ENCODE measurements at places on chromosomes 3 and 15.

DNA sequence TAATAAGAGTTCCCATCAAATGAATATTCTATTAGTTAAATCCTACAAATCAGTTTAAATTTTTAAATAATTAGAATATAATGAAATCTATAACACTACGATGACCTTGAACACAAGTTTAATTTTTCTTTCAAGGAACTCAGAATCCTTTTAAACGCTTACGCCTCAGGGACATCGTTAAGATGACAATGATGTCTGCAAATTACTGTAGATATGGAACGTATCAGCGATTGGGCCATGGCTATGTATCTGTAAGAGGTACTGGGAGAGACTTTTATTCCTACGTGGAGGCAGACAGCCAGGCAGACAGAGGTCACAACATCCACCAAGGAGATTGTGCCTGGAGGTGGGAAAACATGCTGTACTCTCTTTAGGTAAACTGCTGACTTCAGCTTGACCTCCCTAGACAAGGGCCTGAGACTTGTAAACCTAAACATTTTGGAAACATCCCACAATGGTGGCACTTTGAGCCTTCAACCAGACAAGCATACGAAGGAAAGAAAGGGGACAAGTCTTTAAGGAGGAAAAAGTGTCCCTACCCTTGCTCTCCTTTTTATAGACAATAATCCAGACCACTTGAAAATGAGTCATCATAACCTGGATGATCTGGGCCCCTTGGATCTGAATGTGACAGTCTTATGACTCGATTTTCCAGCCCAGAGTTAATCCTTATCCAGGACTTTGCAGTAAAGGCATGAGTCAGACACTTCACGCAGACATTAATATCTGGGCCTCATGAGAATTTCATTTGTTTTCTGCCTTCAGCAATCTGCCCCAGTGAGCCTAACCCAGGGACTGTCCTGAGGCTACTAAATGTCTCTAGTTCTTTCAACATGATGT, 6.8 kb upstream of the LDHAL6B start:
- DNase-seq, result no peak

- no peak for DNase-seq
Observed at GRCh38 chr15:77178411-77178810, 107.5 kb upstream of the TSPAN3 start.

- no peak for DNase-seq
Observed at GRCh38 chr15:92882697-92883162, 17.4 kb upstream of the CHD2 start.

- no peak for DNase-seq
Observed at GRCh38 chr15:39543651-39544050, 37.2 kb upstream of the THBS1 start.

- no peak for DNase-seq
Observed at GRCh38 chr3:157384031-157384430, 52.6 kb upstream of the PTX3 start.

DNA sequence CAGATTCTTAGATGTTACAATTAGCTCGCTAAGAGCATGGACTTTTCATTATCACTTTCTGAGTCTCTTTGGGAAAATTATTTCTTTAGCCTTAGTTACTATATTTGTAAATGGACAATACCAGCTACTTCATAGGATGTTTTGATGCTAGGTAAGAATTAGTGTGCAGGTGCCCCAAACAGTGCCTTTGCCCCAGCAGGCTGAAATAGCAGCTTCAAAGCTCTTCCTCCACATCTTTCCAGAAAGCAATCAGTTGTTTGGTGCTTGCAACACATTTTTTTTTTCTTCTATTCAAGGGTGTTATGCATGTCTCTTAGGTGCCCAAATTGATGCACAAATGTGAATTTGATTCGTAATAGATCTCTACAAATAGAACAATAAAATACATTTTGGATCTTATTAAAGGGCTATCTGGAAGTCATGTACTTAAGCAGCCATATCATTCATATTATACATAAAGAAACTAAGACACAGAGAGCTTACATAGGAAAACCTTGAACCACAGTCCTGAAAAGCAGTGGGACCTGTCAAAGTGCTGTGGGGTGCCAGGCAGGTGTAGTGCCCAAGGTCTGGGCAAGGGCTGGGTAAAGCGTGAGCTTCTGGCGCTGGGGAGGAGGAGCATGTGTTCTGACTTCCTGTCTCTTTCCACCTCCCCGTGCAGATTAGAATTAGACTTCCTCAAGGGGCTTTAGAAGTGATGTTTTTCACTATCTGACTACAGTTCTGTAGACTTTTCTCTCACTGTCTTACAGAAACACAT, 62.9 kb downstream of the FNDC3B start:
- peak; percentile 50 for DNase-seq

DNA sequence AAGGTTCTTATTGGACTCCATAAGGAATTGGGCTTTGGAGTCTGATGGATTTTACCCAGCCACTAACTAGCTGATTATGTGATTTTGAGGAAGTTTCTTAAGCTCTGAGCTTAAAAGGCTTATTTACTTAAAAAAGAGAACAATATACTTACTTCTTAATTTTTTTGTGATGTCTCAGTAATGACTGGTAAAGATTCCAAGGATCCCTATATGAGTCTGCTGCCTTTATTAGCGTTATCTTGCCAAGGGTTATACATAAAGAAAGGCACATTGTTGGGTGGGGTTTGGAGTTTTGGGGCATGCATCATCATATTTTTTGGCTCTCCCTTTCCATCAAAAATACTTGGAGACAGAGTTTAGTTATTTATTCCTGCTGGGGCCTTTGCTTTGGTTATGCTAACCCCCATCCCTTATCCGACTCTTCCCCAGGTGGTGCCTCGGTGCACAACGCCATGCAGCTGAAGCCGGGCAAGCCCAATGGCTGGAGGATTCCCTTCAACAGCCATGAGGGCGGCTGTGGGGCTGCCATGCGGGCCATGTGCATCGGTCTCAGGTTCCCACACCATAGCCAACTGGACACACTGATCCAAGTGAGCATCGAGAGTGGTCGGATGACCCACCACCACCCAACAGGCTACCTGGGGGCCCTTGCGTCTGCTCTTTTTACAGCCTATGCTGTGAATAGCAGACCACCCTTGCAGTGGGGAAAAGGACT, 6.7 kb downstream of the ADPRH start:
- no peak for DNase-seq

DNA sequence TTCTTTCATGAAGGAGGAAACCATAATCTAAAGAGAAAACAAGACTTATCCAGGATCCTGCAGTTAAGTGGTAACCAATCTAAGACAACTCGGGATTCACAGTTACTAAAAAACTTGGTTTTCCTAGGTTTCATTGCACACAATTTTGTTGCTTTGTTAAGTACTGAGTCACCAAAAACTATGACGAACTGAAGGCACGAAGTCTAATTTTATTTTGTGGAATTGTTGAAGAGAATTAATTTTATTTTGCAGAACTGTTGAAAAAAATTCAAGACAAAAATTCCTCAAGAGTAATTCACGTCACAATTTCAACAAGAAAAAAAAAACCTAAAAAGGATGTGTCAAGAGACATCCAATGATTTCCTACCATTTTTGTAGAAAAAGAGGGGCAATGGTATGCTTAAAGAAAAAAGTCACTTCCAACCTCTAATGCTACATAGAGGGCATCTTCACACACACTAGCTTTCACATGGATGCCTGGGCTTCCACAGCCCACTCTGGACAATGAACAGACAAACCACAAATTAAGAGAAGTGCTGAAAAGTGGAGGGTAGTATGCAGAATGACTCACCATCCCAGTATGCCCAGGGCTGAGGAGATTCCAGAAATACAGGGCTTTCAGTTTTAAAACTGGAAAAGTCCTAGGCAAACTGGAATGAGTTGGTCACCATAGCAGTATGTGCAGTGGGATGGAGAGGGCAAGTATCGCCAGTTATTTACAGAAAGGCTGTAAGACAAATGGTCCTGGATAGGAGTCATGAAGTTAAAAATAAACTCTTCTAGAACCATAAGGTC, 29.2 kb downstream of the PLOD2 start:
- no peak for DNase-seq

DNA sequence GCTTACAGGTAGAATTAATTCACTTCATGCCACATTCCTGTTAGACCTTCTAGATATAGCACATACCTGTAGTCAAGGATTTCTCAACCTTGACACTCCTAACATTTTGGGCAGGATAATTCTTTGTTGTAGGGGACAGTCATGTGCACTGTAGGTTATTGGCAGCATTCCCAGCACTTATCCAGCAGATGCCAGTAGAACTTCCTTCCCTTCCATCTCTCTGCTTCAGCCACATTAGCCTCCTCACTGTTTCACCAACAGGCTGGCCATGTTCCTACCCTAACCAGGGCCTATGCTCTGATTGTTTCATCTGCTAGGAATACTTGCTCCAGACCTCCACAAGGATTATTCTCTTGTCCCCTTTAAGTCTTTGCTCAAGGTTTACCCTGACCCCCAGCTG, 68.0 kb upstream of the STAC start:
- DNase-seq, result no peak

DNA sequence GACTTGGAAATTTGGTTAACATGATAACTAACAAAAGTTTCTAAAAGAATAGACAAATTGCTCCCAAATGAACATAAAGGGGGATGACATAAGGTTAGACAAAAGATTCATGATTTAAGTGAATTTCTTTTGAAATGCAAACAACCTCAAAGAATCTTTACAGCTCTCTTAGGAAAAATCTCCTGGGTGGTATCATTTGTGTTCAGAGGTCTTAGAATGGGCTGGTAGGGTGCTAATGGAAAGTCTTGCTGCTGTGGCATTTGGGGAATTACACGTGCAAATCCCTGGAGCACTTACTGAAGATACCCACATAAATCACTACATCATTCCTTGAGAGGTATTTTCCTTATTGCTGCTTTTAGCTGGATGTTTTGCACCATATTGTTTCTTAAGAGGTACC, 14.4 kb upstream of the ROBO2 start:
- DNase-seq, result no peak

DNA sequence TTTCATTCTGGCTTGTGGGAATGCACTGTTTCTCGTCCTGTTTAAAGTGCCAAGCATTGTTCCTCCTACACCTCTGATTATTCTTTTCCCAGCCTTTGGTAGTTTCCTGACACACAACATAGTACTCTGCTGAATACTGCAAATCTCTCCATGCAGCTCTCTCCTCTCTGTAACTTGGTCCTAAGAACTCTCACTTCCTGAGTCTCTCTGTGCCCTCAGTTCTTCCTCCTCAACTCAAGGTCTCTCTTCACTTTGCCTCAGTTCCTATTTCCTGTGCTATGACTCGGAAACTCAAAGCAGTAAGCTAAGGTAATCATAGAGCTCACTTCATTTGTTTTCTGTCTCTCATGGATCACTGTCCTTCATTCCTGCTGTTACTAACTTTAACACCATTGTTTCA, 113.4 kb downstream of the ZNF280D start:
- no peak for DNase-seq

DNA sequence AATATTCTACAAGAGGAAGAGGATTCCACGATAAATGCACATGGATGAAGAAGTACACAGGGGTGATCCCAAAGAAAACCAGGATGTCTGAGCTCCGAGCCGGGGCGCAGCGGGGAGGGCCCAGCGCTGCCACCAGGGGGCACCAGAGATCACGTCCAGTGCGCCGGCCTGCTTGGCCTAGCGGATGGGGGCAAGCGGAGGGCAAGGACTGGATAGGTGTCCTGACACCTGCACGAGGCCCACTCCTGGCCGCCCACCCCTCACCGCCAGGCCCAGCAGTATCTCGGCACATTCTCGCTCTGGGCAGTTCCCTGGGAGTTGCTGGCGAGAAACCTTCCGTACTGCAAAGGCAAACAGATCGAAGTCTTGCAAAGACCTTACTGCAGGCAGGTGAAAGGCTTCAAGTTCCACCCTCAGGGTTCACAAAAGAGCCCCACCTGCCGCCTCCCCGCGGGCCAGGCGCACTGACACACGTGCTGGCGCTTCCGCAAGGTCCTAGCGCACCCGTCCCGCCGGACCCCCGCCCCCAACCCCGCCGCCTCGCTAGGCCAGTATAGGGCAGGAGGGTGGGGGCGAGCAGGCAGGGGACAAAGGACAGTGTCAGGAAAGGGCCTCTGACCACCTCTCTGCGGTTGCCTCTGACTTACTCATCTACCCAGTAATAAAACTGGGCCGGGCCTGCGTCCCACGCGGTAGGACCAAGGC, 3.3 kb downstream of the ANKRD63 start:
- peak; percentile 55 for DNase-seq

DNA sequence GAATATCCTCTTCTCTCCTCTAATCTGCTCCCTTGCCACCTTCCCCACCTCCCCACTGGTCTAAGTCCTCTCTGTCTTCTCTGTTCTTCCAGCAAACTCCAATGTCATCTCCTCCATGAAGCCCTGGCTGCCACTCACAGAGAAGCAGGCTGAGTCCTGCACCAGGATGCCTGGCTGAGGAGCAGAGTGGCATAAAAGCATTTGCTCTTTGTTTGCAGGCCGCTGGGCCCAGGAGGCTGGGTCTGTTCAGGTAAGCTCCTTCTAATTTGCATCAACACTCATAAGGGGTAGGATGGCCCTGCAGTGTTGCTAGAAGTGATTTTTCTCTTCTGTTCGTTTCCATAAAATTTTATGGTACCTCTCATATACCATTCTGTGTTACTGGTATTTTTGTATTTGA, 43.2 kb upstream of the KLHL25 start:
- no peak for DNase-seq

- no peak for DNase-seq
Observed at GRCh38 chr3:51711352-51712037, 4.6 kb downstream of the GRM2 start.

DNA sequence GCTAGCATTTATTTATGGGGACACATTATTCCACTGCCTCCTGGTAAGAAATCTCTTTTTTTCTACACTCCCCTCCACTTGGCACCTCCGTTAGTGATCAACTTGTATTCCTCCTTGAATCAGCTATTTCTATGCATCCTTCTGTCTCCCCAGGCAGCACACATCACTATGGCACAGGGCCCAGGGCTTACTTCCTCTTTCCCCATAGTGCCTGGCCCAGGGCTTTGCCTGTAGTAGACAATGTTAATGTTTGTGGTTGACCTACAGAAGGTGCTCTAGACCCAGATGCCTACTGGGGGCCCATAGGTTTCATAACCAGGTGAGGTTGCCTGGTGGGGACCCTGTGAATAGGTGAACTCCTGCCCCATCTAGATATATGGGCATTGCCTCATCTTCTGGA, 44.9 kb downstream of the EPHB1 start:
- no peak for DNase-seq

DNA sequence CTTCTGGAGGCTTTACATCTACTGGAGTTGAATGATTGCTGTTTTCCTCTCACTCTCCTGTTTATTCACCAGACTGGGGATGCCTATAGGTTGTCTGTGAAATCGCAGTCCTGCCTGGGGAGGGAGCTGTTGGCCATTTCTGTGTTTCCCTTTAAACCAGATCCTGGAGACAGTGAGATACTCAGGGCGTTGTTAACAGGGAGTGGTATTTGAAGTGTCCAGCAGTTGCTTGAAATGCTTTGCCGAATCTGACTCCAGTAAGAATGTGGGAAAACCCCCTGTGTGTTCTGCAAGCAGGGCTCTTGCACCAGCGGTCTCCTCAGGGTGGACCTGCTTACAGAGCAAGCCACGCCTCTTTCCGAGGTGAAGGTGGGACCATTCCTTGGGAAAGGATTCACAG, 4.3 kb upstream of the LRRK1 start:
- DNase-seq, result no peak

DNA sequence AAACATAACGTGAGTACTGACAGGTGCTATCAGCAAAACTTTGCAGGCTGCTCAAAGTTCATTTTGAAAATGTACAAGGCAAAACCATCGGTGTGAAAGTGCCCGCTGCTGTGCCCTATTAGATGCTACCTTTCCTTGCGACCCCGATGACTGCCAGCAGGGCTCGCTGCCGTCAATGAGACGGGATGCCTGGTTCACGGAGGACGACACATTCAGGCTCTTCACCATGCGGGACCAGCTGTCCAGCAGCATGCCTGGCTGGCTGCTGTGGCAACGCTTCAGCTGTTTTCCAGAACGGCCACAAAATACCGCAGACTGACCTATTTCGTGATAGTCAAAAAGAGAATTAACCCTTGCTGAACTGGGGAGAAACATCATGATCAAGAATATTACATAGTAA, 92.7 kb upstream of the OCA2 start:
- DNase-seq, result no peak
